ENCODE measurements at places on chromosomes 2 and 18. TPM values are rescaled to one million over a fixed set of nuclear protein-coding genes. Genes with fewer than 3 reads are reported as not detected.

CAVIN2 gene
- 6.9 TPM for total RNA-seq

TMEM178A gene
- total RNA-seq: 23.4 TPM

SLC38A11 gene
- total RNA-seq: 1.7 TPM

DYNAP gene
- total RNA-seq: not detected

PAX8 gene
- total RNA-seq: not detected

IL36RN gene
- not detected for total RNA-seq

GCA gene
- total RNA-seq: 19.4 TPM

CRYGD gene
- total RNA-seq: 1.2 TPM
